Melanocyte of skin (primary cell): ENCODE measurements at places on chromosomes 1 and 21. TPM values are rescaled to one million over a fixed set of nuclear protein-coding genes. Genes with fewer than 3 reads are reported as not detected.

The OR2T2 gene
- not detected in 2 replicates for total RNA-seq

The OR6K3 gene
- total RNA-seq: not detected in 2 replicates

The MPZL1 gene
- total RNA-seq: 37.3 and 46.3 TPM in 2 replicates

The AADACL3 gene
- not detected in 2 replicates for total RNA-seq

The ALPL gene
- total RNA-seq: 1.1 TPM in 1 of 2 replicates, not detected in the other

The RNU1-1 gene
- total RNA-seq: under 0.01 TPM in 2 replicates

The LRRN2 gene
- total RNA-seq: not detected in 2 replicates

The LCE3E gene
- total RNA-seq: not detected in 2 replicates
